HS-27A (cell line): ENCODE measurements at places on chromosomes 12 and 14.

GRCh38 chr14:22552001-22552826 is 36.8 kb downstream of the DAD1 start:
- DNase-seq = no peak

GRCh38 chr12:50786498-50787231 is 22.8 kb downstream of the ATF1 start:
- peak; percentile 87 for DNase-seq

DNA sequence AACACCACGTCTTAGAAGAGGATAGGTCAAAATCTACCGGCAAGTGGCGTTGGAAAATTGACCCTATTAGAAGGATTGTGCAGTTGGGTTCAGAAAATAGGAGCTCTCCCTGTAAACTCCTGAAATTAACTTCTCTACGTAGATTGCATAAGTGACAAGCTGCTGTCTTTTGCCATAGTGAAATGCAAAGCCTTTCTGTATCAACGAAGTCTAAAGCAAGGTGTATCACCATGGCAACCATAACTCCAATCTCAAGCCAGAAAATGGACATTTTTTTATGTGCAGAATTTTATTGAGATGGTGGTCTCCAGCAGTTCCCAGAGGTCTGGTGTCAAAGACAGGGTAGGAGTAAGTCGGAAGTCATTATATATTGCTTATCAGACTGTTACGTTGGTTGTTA is 367.7 kb upstream of the NOVA1 start:
- no peak for DNase-seq

- no peak for DNase-seq
Measured at GRCh38 chr12:4486049-4486699, 40.6 kb upstream of the FGF6 start.

- DNase-seq = no peak
Measured at GRCh38 chr12:67876305-67876915, 112.8 kb upstream of the IFNG-AS1 start.

- DNase-seq = no peak
Measured at GRCh38 chr12:16506394-16506793, 99.6 kb downstream of the LMO3 start.

DNA sequence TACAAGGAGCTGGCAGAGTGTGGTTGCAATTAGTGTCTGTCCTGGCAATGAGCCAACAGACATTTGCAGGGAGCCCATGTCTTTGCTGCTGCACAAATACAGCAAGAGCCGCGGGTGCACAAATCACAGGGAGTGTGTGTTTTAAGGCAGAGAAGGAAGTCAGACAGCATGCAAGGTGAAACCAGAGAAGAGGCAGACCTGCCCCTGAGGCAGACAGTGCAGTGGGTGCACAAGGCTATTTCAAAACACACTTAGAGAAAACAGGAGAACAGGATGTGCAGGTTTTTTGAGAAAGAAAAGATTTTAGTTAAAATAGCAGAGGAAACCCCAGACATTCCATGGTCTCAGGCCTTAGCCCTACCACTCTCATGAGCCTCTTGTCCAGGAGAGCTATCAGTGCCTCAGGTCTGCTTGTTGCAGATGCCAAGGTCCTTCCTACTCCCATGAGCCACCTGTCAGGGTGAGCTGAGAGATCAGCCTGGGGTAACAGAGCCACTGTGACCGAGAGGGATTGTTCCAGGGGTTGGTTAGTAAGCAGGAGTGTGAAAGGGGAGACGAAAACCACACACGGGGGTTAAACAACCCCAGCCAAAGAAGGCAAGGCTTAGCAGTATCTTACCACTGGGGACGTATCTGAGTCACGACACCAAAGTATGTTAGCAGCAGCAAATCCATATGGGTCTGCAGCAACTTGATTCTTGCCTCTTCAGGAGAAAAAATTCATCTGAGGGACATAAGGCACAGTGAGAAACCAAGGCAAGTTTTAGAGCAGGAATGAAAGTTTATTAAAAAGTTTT is 78.1 kb downstream of the C14orf132 start:
- no peak for DNase-seq

GRCh38 chr14:32940711-32941667 is 2.3 kb downstream of the NPAS3 start:
- no peak for DNase-seq

DNA sequence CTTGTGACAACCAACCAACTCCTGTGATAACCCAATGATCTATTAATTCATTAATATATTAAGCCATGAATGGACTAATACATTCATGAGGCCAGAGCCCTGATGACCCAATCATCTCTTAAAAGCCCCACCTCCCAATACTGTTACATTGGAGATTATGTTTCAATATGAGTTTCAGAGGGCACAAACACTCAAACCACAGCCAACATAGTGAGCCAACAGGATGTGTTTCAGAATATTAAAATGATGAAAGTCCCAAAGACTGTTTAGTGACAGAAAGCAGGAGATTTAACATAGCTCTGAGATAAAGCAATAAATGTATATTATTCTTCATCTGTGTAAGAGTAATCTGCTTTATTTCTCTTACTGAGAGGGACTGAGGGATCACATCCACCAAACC is 71.7 kb downstream of the PTPRO start:
- no peak for DNase-seq

DNA sequence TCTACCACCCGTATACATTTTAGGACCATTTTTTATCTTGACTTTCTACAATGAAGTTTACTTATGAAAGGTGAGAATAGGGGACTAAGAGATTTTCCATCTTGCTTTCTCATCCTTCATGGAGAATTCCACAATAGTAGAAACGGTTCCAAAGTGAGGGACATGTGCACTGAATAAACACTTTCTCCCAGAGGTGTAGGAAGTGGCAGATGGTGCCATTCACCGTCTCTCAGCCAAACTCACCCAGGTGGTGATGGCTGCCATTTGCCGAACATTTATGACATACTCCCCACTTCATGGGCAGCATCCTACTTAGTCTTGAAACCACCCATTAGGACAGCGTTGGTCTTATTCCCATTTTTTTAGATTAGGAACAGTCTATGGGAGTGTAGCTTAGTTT is 540.5 kb downstream of the DIO2 start:
- DNase-seq = no peak

DNA sequence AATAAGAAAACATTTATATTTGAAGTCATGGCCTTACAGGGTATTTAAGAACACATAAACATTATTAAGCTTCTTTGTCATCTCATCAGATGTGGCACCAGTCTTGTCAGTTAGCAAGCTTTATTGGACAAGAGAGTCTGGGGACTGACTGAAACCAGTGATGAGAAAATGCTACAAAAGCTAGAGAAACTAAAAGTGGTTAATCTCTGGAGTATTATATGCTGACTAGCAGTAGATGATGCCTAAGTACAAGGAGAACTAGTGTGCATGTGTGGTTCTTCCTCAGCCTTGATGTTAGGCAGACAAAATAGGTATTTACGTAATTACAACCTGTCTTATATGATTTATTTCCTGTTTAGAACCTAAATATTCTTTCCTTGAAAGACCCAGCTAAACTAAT is 176.5 kb downstream of the CPNE8 start:
- no peak for DNase-seq

DNA sequence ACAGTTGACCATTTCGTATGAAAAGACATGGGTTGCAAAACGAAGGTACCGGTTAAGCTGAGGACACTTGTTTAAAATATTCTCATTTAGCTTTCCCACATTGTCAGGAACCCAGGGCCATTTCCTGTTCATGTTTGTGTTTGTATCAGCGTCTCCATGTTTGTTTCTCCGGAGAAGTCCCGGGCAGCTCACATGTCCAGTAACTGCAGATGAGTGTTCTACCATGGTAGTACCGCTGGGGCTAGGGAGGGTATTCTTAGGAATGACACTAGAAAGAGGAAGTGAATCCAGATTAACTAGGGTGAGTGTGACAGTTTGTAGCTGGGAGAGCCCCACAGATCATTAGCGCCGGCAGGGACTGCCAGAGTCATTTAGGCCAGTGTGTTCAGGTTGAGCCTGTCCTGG is 50.0 kb upstream of the EVL start:
- DNase-seq = no peak

DNA sequence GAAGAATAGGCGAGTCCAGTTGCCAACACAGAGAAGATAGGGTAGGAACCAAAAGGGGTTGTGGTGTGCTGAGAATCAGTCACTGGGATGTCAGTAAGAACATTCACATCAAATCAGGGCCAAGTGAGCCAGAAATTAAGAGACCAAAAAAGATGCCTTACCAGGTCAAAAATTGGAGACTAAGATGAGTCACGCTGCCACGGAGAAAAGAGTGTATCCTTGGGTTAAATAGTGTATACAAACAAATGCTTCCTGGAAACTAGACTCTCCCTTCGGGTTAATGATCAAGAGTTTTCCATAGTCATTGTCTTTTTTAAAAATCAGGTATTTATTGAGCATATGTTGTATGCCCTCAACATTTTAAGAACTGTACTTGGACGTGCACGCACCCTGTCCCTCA is 45.2 kb upstream of the BAZ1A start:
- DNase-seq = no peak
